Aorta (tissue), 5 donors: ENCODE measurements at places on chromosomes 5 and 9. TPM values are rescaled to one million over a fixed set of nuclear protein-coding genes. Genes with fewer than 3 reads are reported as not detected.

The COL15A1 gene
- polyA plus RNA-seq, result 6.3 TPM

The LCN15 gene
- not detected for polyA plus RNA-seq

DNA sequence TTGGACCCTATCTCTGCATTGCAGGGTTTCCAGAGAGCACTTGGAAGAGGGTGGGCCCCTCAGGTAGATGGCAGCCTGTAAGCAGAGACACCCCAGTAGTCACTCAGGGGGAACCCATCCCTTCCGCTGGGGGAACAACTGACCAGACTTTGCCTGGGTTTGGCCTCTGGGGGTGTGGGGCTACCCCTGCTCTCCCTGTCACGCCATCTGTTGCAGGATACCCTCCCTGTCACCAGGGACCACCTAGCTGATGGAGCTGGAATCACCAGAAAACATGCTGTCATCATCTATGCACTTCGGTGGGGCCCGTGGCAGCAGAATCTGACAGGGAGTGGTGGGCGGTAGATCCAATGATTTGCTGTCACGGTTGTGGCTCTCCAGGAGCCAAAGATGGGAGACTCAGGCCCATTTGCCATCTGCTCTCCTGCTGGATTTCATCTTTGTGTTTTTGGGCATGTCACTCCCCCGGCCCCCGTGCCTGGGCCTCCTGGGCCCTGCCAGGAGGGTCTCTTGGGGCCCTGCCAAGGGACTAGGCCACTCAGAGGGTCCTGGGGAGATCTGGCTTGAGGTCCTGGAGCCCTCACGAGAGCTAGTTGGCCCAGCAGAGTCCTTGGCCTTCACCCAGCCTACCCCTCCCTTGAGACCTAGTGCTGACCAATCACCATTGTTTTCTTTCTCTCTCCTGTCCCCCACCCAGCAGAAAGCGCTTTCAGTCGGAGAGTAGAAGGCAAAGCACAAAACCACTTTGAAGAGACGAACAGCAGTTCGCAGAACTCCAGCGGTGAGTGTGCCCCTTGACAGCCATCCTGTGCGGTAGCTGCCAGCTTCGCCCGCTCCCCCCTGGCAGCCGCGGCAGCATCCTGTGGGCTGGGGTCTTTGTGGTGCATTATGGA lies 45.9 kb downstream of the AMBP start:
- no peaks in the 10 kb centered on the region for H3K27me3 ChIP-seq
- H3K4me3 ChIP-seq, result no peak overlapping the region
- no peaks in the 10 kb centered on the region for H3K4me1 ChIP-seq
- no peaks in the 10 kb centered on the region for H3K36me3 ChIP-seq
- no peak for DNase-seq

DNA sequence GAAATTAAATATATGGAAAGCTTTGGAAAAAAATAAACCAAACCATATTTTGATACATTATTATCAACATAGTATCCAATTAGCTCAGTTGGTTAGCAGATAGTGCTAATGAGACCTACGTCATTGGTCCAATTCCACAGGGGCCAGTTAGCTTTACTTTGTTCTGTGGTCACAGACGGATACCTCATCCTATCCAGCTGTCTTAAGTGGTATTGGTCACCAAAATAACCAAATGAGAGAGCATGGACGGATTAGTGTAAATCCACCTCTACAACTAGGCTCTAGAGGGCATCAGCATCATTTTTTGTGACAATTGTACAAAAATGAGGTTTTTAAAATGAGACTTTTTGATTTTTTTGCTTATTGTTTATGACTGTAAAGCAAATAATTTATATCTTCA lies 364.2 kb downstream of the KIAA0825 start:
- no peaks in the 10 kb centered on the region for H3K36me3 ChIP-seq
- H3K4me3 ChIP-seq, result no peak overlapping the region
- no peak for DNase-seq
- H3K27me3 ChIP-seq, result no peaks in the 10 kb centered on the region
- H3K27ac ChIP-seq, result no peak overlapping the region

- H3K4me3 ChIP-seq, result no peak overlapping the region
- no peak for DNase-seq
- H3K4me1 ChIP-seq, result no peaks in the 10 kb centered on the region
- H3K36me3 ChIP-seq, result no peaks in the 10 kb centered on the region
These were observed 5.7 kb upstream of the LARP1 start for GRCh38 chr5:154749491-154749890.

The KIF20A gene
- polyA plus RNA-seq, result 0.10 TPM

- H3K36me3 ChIP-seq, result no peaks in the 10 kb centered on the region
- H3K27ac ChIP-seq, result no peak overlapping the region
- H3K4me3 ChIP-seq, result no peak overlapping the region
- no peaks in the 10 kb centered on the region for H3K27me3 ChIP-seq
These were observed 30.9 kb upstream of the WWC1 start for GRCh38 chr5:168260353-168261226.

The PLAC8L1 gene
- not detected for polyA plus RNA-seq

- H3K36me3 ChIP-seq, result no peaks in the 10 kb centered on the region
- H3K27ac ChIP-seq, result no peak overlapping the region
- no peaks in the 10 kb centered on the region for H3K27me3 ChIP-seq
- H3K4me1 ChIP-seq, result no peaks in the 10 kb centered on the region
- H3K4me3 ChIP-seq, result no peak overlapping the region
- DNase-seq, result no peak
These were observed 21.2 kb upstream of the PANK3 start for GRCh38 chr5:168600409-168600808.

DNA sequence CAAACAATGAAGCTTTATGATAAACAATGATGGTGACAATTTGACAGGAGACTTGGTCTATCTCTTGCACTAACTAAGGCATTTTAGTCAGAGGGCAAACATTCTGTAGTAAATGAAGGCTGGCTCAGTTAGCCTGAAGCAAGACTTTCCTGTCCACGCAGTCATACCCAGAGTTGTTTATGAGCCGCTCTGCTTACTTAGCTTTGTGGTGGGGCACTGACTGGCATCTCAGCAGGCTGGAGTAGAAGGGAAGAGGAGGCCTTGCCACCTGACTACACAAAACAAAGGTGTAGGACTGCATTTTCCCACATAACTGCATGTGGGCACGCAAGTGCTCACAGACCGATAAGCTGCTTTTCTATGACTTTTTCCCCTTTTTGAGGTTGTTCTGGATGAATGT lies 133.7 kb upstream of the EPB41L4A start:
- H3K36me3 ChIP-seq, result no peaks in the 10 kb centered on the region
- H3K27me3 ChIP-seq, result no peaks in the 10 kb centered on the region
- DNase-seq, result no peak
- H3K4me1 ChIP-seq, result no peaks in the 10 kb centered on the region

The CCL27 gene
- not detected for polyA plus RNA-seq

- H3K36me3 ChIP-seq, result no peaks in the 10 kb centered on the region
- H3K27me3 ChIP-seq, result no peaks in the 10 kb centered on the region
- no peak overlapping the region for H3K27ac ChIP-seq
- no peak for DNase-seq
- no peaks in the 10 kb centered on the region for H3K4me1 ChIP-seq
- no peak overlapping the region for H3K4me3 ChIP-seq
These were observed 1785.5 kb downstream of the EFNA5 start for GRCh38 chr5:105885266-105885665.

- H3K36me3 ChIP-seq, result no peaks in the 10 kb centered on the region
- H3K4me3 ChIP-seq, result no peak overlapping the region
- no peak for DNase-seq
- no peaks in the 10 kb centered on the region for H3K4me1 ChIP-seq
- H3K27me3 ChIP-seq, result no peaks in the 10 kb centered on the region
These were observed 25.8 kb upstream of the DAP start for GRCh38 chr5:10786835-10787234.

DNA sequence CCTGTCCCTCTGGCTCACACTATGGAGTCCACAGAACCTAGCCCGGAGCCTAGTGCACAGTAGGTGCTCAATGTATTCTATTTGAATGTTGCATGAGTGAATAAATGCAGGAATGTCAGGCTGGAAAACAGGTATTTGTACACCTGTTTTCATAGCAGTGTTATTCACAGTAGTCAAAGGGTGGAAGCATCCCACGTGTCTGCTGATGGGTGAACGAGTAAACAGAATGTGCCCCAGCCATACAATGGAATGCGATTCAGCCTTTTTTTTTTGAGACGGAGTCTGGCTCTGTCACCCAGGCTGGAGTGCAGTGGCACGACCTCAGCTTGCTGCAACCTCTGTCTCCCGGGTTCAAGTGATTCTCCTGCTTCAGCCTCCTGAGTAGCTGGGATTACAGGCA lies 31.5 kb upstream of the IER5L start:
- no peak overlapping the region for H3K27ac ChIP-seq
- DNase-seq, result no peak
- H3K4me1 ChIP-seq, result no peaks in the 10 kb centered on the region
- H3K4me3 ChIP-seq, result no peak overlapping the region
- no peaks in the 10 kb centered on the region for H3K36me3 ChIP-seq
- H3K27me3 ChIP-seq, result no peaks in the 10 kb centered on the region

- no peak overlapping the region for H3K27ac ChIP-seq
- no peak for DNase-seq
- H3K36me3 ChIP-seq, result no peaks in the 10 kb centered on the region
- no peaks in the 10 kb centered on the region for H3K4me1 ChIP-seq
These were observed 995.7 kb downstream of the CDH18 start for GRCh38 chr5:18992264-18992663.

The PCDHB14 gene
- 5.0 TPM for polyA plus RNA-seq

The DIMT1 gene
- polyA plus RNA-seq, result 18.8 TPM
